NCI-H1048 (cell line): ENCODE measurements at places on chromosomes 4 and X.

DNA sequence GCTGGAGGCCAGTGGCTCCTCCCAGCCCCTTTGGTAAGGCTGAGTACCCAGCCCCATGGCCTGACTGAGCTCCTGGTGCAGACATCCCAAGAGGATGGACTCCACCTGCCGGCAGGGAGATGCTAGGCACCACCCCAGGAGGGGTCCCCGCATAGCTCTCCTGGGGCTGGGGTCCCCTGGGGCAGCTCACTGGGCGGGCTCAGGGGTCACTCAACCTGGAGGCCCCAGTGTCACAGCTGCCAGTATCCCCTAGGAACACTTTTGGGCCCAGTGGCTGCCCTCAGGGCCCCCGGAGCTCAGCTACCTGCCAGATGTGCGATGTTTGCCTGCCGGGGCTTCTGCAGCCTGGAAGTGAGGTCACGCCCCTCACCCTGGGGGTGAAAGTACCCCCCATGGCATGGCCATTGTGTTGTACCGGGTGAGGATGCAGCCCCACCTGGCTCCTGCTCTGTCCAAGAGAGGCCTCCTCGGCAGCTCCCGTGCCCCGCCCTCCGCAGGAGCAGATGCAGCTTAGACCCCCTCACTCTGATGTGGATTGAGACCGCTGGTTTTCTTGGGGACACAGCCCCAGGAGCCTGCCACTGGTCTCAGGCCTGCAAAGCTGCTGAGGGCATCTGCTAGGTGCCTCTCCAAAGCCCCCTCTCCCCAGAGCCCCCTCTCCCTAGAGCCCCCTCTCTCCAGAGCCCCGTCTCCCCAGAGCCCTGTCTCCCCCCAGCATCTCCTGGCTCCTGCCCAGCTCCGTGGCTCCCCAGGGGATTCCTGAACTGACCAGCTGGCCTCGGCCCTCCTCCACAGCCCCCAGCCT is 6.7 kb upstream of the HGFAC start:
- no peak for DNase-seq

DNA sequence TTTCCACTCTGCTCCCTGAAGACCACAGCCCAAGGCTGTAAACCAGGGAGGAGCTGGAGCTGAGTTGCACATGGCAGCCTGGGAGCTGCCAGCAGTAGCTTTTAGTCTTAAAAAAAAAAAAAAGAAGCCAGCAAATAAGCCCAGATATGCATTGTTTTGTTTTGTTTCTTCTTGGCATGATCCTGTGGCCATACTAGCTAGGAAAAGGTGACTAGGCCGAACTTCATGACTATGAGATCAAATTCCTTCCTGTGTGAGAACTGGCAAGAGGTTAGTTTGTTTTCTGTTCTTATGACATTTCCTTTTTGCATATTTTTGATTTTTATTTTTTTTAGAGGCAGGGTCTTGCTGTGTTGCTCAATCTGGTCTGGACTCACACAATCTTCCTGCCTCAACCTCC is 323.3 kb downstream of the DCTD start:
- no peak for DNase-seq

DNA sequence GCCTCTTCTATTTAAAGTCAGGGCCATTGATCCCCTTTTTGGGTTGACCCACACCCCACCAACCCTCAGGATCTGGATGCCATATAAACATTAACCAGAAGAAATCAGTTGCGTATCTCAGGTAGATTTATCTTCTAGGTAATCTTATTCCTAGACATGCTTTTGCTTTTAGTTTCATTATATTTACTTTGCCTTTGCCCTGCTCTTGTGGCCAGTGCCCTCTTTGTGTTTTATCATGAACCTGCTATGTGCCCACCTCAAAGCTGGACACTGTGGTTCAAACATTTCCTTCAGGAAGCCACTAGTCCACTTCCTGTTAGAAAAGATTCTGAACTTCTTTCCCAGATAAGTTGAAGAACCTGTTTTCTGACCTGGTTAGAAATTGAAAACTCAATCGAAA is 117.4 kb upstream of the EDNRA start:
- DNase-seq: no peak

- DNase-seq: no peak
Measured at GRCh38 chrX:112877771-112878173, 37.1 kb upstream of the AMOT start.

DNA sequence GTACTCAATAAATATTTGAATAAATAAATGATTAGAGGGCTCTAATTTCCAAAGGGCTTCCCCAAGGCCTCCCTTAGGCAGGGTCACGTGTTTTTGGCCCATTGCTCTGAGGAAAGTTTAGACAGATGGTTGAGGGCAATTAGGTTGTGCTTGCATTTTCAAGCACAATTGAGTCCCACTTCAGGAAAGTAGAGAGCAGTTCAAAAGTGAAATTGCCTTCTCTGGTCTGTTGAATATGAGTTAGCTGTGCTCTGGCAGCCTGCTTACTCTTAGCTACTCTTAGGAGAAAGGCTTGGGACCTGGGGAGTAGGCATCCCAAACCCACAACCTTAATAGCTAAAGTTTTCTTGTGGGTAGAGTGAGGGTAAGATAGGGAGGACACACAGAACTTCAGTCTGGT is 9.0 kb upstream of the DRP2 start:
- no peak for DNase-seq

- DNase-seq: no peak
Measured at GRCh38 chr4:187668526-187669082, 327.0 kb upstream of the ZFP42 start.

DNA sequence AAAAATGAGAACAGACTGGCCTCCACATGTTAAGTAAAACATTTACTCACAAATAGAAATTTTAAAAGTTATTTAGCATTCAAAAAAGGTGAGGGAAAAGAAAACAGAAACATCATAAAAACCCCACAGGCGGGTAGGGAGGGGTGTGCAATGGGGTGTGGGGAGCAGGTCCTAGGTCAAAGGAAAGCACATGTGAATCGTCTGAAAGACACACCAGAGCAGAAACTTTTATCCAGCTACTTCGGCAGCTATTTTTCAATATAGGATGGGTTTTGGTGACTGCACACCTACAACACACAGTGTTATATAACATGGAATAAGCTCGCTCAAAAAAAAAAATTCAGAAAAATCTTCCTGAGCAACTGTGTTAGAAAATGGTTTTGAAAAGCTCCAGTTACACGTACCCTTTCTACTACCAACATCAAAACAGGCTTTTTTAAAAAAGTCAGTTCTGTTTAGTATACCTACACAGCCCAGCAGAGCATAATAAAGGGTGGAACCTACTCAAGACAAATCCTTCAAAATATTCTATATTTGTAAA is 1.6 kb downstream of the OTUD4 start:
- DNase-seq: no peak

DNA sequence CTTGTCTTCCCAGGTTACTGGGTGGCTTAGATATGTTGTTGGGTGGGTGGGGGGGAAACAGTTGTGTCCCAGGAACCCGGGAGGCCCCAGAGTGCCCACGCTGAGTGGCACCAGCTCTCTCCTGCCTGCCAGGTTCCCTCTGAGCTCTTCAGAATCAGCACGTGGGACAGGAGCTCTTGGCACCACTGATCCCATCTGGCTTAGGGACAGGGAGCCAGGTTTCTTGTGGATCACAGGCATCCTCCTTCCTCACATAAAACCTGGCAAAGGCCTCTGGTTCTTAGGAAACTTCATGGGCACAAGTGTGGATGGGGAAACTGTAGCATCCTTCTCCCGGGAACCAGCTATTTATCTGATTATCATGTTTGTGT is 3.4 kb downstream of the GPR78 start:
- DNase-seq: no peak

DNA sequence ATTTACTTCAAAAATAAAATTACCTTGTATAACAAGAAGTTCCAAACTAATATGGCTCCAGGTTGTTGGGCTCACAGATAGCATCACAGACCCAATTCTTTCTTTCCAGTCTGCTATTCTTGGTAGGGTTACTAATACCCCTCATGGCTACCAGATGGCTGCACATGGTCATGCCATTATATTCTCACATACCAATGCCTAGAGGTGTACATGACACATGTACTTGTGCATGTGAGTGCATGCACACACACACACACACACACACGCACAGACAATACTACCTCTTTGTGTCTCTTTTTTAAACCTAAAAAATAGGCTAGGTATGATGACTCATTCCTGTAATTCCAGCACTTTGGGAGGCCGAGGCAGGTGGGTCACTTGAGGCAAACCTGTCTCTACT is 31.1 kb downstream of the FBXO8 start:
- no peak for DNase-seq

DNA sequence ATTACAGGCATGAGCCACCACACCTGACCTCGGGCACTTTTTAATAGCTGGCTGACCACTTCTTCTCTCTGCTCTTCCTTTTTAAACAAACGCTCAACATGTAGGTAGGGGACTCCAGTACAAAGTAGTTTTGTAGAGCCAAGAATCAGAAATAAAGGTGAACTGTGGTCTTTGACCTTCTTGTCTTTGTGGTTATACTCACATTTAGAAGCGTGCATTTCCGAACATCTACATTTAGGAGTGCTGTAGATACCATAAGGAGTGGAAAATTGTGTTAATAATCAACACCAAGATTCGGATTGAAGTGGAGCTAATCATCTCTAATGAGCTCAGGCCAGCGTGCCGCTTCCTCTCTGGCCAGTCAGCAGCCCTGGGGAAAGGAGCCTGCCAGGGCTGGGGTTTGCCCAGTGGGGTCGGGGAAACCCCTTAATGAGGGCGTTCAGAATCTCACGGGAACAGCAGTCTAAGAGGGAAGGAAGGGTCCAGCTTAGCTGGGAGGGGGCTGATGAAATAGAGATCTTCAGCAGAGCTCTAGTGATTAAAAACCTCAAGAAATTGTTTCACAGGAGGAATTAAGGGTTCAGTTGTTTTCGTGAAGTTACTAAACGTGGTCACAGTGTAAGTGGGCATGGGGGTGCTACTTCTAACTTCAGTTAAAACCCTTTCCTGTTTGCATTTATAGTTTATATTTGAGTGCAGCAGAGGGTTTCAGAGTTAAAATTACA is 81.2 kb downstream of the GAB1 start:
- no peak for DNase-seq

GRCh38 chrX:123859409-123859845 is 426 bp upstream of the XIAP start:
- DNase-seq: peak; percentile 27

GRCh38 chr4:163587867-163588266 is 93.4 kb downstream of the TMA16 start:
- no peak for DNase-seq

- no peak for DNase-seq
Measured at GRCh38 chr4:113300471-113300928, 251.0 kb downstream of the ANK2 start.

DNA sequence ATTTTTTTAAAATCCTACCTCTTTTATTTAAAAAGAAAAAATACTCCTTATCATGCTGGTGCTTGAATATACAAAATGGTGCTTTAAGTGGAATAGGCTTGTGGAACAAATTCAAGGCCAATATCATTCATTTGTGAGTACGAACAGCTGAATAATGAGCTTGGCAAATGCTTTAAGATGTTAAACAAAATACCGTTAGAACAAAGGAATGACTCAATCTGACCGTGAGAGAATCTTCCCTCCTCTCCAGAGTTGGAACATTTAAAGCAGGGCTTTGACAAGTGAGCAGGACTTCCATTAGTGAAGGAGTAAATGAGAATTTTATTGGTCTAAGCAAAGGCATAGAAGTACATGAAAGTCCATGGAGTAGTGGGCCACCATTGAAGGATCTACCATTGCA is 74.5 kb downstream of the DCLK2 start:
- no peak for DNase-seq

GRCh38 chr4:26611372-26611771 is 27.5 kb downstream of the TBC1D19 start:
- no peak for DNase-seq

- no peak for DNase-seq
Measured at GRCh38 chr4:1715002-1715758, 3.1 kb upstream of the SLBP start.

GRCh38 chrX:40582811-40583210 is 2.0 kb downstream of the ATP6AP2 start:
- no peak for DNase-seq

GRCh38 chrX:68912113-68912512 is 83.3 kb downstream of the EFNB1 start:
- no peak for DNase-seq

- DNase-seq: no peak
Measured at GRCh38 chr4:105714071-105714521, 5.5 kb downstream of the GSTCD start.

DNA sequence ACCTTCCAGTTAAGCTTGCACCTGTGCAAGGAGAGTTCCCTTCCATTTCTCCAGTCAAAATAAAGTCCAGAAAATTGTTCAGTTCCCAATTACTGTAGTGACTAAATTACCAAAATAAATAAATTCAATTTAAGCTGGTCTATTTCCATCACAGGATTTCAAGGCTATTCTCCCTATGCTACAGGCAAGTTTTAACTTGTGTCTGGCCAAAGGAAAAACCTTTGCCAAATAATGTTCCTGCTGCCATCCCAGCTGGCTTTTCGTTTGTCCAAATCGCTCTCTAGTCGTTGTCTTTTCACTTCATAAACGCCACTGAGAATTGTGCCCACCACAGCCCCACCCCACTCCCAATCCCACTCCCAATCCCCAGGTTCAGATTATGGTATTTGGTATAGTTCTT is 2.4 kb downstream of the KCTD8 start:
- DNase-seq: no peak

DNA sequence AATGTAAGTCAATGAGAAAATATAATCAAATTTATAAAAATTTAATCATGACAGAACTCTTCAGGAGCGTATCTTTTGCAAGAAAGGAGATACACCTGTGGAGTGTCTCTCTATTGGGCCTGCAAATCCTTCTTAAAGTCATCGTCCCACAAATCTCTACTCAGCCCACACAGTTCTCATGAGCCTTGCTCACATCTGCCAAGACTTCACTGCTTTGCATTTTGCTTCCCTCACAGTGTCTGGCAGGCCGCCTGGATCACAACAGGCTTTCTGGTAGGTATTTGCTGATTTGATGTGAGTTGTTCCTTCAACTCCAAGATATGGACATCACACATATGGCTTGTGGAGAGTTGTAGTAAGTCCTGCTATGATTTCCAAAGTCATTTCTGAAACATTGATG is 183.1 kb upstream of the ARX start:
- no peak for DNase-seq

GRCh38 chrX:31392513-31392912 is 320.7 kb upstream of the FTHL17 start:
- DNase-seq: no peak

DNA sequence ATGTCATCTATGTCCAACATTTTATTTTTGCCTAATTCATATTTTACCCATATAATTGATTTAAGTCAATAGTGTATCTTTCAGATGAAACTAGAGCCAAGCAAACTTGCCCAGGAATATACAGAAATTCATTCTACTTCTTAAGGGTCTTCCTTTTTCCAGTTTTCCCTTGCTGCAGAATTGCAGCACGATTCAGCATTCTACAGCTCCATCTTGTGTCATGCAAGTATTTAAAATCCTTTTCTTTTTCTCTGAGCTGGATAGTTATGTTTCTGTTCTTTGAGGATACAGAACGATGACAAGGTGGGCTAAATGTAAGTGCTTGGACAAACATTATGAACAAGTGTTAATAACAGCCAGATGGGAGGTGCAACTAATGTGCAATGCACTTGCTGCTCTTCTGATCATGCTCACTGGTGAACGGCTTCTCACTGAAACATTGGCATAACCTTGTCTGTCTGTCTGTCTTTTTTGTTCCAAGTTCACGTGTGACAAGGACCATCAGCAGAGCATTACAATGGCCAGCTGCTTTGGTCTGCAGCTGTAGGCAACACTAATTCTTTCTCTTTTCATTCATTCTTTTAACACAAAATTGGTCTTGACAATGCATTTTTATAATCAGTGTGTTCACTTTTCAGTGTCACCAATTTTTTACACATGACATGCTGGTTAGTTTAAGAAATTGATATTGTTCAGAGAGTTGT is 1821.7 kb downstream of the ARAP2 start:
- no peak for DNase-seq
